Activated naive CD4-positive, alpha-beta T cell treated with Interleukin-2 at 50 U/mL for 16 hours (primary cell): ENCODE measurements at places on chromosomes 11 and 22.
A peak's percentile ranks its signal among the peaks of the same experiment; 100 is the strongest.

DNA sequence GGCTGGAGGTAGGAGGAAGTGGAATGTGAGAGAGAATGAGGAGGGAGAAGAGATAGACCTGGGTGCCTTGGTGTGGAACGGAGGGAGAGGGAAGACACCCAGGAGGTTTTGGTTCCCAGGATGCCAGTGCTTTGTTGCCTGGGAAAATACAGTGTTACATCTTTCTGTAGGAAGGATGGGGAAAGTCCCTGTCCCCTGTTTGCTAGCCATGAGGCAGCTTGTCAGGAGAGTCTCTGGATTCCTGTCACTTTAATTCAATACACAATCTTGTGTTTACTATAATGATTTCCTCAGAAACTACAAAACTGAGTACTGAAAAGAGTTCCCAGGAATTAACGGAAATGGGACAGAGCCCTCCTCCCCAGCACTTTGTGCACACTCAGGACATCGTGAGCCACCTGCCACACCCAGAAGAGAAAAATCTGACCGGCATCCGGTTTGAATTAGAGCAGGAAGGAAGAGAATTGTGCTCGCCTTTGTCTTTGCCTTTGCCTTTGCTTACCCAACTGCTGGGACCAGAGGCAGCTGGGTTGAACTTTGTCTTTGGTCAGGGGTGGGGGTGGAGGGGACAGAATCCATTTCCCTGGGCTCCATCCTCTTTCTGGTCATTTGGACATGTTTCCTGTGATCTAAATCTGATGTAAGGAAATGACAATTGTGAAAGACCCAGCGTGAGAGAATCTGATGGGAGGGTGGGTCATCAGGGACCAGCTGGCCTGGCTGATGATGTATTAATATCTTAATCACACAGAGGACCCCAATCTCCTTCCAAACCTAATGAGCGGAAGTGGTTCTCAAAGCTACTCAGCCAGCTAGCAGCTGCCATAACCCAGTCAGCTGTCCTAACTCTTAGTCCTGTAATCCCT is 1.3 kb upstream of the LIMK2 start:
- peak; percentile 14 for DNase-seq

- DNase-seq: no peak
Observed at GRCh38 chr11:122285070-122285988, 169.3 kb upstream of the BLID start.

- DNase-seq: no peak
Observed at GRCh38 chr11:58845386-58845785, 882 bp upstream of the GLYATL2 start.

DNA sequence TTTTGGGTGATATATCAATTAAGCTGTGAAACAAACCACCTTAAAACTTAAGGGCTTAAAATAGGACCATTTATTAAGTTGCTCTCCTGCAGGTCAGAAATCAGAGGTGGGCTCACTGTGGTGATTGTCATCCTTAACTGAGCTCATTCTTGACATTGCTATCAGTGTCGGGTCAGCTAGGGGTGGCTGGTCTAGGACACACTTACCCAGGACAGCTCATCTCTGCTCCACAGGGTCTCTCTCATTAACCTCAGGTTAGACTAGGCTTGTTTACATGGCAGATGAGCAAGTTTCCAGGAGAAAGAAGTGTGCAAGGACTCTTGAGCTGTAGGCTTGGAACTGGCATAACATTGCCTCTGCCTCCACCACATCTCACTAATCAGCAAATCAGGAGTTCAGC is 601.0 kb upstream of the RAG2 start:
- DNase-seq: no peak

DNA sequence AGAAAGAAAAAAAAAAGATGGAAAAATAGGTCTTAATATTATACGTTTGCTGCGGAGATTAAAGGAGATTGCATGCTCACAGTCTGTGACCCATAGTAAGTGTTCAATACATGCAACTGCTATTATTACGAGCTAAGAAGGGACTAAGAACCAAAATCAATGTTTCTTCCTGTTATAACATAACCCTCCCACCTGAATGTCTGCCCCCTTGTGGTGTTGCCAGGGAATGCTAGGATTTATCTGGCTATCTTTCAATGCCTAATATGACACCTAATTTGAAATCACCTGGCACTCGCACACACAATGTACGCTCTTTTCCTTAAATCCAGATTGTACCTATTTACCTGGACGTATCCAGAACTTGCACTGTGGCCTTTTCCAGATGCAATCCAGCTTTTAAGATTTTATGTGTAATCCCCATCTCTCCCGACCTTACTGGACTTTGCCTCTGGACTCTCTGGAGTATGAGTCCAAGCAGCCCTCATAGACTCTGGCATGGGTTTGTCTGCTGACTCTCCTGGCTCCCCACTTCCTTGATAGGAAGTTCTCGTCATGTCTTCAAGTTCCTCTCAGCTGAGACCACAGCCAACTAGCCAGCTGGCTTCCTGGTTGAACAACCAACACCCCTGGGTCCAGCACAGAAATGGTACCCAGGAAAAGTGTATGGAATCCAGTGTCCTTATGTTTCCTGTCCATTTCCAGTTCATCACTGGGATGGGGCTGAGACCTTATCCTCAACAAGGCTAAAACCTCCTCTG is 151.5 kb downstream of the CCDC34 start:
- no peak for DNase-seq

GRCh38 chr11:67356864-67357561 is 3.7 kb upstream of the POLD4 start:
- DNase-seq: peak; percentile 70

DNA sequence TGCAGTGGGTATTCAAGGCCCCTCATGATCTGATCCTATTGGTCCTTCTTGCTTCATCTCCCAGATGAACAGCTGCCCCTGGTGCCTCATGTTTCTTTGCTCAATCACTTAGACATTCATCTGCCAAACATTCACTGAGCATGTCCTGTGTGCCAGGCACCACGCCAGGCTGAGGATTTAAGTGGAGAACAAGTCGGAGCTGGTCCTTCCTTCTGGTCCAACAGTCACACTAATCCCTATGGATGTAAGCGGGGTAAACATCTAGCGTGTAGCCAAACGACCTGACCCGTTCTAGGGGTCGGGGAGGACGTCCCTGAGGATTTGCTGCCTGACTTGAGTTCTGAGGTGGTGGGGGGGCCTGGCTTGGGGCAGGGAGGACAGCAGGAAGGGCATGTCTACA is 21.9 kb downstream of the ZMAT5 start:
- DNase-seq: no peak

DNA sequence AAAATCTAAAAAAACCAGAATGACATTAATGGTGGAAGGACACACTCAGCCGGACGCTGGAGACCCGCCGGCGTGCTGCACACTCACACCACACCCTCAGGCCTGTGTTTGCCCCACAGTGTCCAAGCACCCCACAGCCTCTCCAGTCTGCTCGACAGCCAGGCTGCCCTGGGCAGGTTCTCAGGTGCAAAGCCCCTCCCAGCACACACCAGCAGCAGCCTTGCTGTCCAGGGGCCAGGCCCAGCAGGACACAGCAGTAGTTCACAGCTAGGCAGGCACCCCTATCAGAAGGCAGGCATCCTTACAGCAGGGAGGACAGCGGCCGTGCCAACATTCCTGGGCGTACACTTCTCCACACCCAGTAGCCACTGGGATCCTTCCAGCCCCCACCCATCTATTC is 1.7 kb upstream of the SLC25A1 start:
- no peak for DNase-seq

- no peak for DNase-seq
Observed at GRCh38 chr11:17714356-17714854, 5.0 kb upstream of the MYOD1 start.

GRCh38 chr11:42812361-42812760 is 499.4 kb upstream of the API5 start:
- DNase-seq: no peak

GRCh38 chr22:25023879-25024278 is 71.4 kb downstream of the KIAA1671 start:
- no peak for DNase-seq

- DNase-seq: no peak
Observed at GRCh38 chr11:131279654-131280384, 90.6 kb upstream of the NTM start.

DNA sequence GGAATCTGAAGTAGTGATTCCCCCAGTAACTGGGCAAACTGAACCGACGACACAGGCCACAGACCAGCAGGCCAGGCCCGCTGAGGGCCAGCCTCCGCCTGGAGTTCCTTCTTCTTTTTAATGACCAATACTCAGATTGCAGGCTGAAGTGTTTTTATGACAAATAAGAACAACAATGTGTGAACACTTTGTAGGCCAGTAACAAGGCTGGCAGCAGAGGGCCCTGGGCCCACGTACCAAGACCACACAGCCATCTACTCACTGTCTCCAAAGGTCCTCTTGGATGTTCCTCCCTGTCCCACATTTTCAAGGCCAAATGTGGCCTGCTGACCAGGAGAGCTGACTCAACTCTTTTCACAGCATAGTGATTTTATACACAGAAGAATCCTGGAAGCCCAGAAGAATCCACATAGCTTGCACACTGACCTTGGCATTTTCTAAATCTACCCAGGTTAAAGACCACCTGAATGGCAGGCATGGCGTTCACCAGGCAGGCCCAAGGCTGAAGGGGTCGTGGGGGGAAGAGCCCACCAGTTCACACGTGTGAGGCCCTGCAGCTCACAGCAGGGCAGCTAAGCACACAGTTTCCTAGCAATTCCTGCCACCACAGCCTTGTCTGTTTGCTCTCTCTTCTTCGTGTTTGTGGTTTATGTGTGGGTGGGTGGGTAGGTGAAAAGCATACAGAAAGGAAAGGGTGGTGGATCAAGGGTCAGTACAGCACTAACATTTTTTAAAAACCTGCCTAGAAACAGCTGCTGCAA is 13.3 kb downstream of the SMCO4 start:
- DNase-seq: no peak

- DNase-seq: no peak
Observed at GRCh38 chr11:74446532-74446938, 20.8 kb downstream of the KCNE3 start.

DNA sequence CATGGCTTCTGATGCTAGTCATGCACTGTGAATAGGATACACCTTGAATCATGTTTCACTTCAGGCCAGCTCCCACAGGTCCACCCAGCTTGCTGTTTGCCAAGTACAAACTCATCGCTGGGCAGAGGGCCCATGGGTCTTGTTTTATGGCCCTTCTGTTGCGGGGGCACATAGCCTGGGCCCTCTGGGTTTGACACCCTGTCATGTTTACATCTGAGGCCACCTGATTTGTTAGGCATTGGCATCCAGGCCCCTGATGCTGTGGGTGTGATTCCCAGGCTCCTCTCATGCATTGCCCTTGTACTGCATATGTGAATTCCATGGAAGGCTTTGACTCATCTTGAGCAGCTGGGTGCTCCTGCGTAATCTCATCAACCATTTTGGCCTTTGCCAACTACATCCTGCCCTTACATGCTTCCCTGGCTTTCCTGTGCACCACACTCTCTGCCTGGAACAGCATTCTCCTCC is 32.6 kb downstream of the PPFIBP2 start:
- no peak for DNase-seq

- DNase-seq: peak; percentile 48
Observed at GRCh38 chr22:38871360-38872171, 450 bp downstream of the CBX6 start.

GRCh38 chr11:63906585-63906984 is 10.4 kb downstream of the RCOR2 start:
- DNase-seq: peak; percentile 51

GRCh38 chr11:82949352-82949751 is 47.8 kb downstream of the DDIAS start:
- no peak for DNase-seq

GRCh38 chr11:61149624-61150615 is 11.3 kb downstream of the VPS37C start:
- no peak for DNase-seq

- no peak for DNase-seq
Observed at GRCh38 chr11:133065847-133066485, 466.3 kb downstream of the OPCML start.

GRCh38 chr11:127454856-127455255 is 454.3 kb upstream of the KIRREL3 start:
- DNase-seq: no peak

GRCh38 chr22:26442086-26442756 is 13.2 kb downstream of the ASPHD2 start:
- no peak for DNase-seq

GRCh38 chr11:64448599-64449380 is 89.8 kb downstream of the RPS6KA4 start:
- DNase-seq: peak; percentile 71

DNA sequence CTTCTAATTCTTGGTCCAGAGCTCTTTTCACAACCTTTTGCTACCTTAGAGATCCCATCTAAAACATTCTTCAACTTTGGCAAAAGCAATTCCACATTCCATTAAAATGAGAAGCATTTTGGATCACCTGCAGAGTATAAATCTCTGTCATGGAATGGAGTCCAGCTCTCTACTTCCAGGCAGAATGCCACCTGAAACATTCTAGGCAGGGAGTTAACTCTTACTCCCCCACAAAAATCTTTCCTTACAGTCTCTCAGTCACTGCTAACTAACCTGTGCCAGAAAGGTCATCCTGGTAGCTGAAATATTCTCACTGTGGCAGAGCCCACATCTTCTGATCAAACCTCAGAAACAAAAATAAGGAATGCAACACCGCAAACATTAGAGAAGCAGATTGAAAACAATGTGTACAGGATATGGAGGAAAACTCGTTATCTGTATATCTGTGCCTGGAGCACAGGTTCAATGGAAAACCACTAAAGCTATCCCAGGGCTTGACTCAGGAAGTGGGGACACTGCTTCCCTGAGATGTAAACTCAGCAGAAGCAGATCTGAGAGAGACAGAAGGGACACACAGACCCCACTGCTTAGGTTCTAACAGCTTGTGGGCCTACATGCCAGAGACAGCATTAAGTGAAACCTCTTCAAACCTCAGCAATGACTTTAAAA is 78.9 kb downstream of the KCNC1 start:
- DNase-seq: no peak

- no peak for DNase-seq
Observed at GRCh38 chr22:49664891-49665290, 162.8 kb downstream of the BRD1 start.

DNA sequence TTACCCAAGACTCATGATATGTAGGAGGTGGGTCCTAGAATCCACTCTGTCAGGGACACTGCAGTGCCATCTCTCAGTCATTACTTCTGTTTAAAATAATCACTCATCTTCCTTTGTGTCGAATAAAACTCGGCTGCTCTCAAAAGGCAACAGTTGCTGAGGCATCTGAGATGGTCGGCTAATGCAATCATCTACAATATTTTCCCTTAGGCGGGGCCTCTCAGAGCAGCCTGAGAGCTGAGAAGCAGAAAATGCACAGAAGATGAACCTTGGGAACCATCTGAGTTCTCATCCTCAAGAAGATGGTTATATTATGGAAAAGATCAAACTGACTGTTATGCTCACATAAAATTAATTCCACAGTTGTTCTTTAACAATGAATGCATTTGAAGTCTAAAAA is 1518.2 kb upstream of the TENM4 start:
- no peak for DNase-seq
